ENCODE measurements at places on chromosomes 16 and 17.

GRCh38 chr16:65111306-65111705, 10.6 kb downstream of the CDH11 start:
- no peak for DNase-seq

DNA sequence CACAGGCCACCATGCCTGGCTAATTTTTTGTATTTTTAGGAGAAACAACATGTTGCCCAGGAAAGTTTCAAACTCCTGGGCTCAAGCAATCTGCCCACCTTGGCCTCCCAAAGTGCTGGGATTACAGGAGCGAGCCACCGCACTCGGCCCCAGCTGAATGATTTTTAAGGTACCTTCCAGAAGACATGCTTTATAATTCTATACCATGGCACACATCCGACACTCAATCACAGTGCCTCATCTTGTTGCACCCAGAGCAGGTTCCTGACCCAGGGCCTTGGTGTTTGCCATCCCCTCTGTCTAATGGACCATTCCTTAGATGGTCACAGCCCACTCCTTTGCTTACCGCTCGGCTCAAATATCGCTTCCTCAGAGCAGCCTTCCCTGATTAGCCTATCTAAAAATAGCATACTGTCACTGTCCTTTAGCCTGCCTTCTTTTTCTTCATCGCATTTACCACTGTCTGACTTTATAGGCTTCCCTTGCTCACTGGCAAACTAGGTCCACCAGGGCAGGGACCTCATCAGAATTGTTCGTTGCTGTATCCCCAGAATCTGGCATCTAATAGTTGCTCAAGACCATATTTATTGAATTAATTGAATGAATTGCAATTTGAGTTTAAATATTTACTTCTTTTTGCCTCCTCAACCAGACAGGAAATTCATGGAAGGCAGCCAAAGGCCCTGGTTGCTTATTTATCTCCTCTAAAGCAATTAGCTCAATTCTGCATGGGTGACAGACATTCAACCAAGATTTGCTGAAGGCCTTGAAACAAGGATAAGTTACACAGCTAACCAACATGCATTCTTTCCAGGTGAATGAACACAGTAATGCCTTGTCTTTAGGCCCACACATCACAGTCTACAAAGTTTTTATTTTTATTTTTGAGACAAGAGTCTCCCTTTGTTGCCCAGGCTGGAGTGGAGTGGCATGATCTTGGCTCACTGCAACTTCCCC, 6.3 kb upstream of the TENT4B start:
- DNase-seq: no peak

- DNase-seq: no peak
These were observed 47.1 kb downstream of the SPACA3 start for GRCh38 chr17:33038740-33039139.

- DNase-seq: no peak
These were observed 10.2 kb downstream of the NPTX1 start for GRCh38 chr17:80466188-80466705.

GRCh38 chr17:17146786-17147406, 59.2 kb downstream of the PLD6 start:
- no peak for DNase-seq

- no peak for DNase-seq
These were observed 18.8 kb downstream of the CCDC182 start for GRCh38 chr17:57726213-57726790.

DNA sequence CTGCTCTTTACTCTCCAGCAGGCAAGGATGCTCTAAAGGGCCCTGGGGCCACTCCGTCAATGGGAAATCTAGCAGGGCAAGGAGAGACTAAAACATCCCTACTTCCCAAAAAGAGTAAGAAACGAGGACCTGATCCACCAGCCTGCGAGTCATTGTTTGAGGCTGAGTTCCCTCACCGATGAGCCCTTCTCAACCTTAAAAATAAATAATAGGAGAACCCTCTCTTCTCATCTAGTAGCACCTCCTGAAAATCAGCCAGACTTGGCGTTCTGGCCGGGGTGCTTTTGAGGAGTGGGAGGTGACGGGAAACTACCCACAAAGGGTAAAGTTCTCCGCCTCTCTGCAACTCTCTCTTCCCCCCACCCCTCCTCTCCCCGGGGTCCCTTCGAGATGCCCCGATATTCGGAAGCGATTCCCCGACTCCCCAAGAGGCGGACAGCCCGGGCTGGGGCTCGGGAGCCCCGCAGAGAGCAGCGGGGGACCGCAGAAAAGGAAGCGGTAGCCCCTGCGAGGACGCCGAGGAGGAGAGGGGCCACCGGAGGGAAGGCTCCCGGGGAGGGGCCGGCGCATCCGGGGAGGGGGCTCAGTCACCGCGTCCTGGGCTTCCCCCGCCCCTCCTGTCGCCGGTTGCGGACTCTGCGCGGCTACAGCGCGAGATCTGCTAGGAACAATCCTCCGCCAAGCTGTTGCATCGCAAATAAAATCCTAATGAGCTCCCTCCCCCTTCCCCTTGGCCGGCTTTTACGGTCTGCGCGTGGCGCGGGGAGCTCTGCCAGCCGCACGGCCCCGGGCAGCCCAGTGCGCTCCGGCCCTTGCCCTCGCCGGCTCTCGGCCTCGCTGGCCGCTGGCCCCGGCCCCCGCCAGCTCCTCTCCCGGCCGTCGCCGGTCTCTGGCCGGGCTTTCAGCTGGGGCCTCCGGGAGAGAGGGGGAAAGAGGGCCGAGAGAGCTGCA, 1.3 kb downstream of the HOXB9 start:
- no peak for DNase-seq

GRCh38 chr17:80861892-80862291, 129.7 kb upstream of the CHMP6 start:
- DNase-seq: peak; percentile 76

DNA sequence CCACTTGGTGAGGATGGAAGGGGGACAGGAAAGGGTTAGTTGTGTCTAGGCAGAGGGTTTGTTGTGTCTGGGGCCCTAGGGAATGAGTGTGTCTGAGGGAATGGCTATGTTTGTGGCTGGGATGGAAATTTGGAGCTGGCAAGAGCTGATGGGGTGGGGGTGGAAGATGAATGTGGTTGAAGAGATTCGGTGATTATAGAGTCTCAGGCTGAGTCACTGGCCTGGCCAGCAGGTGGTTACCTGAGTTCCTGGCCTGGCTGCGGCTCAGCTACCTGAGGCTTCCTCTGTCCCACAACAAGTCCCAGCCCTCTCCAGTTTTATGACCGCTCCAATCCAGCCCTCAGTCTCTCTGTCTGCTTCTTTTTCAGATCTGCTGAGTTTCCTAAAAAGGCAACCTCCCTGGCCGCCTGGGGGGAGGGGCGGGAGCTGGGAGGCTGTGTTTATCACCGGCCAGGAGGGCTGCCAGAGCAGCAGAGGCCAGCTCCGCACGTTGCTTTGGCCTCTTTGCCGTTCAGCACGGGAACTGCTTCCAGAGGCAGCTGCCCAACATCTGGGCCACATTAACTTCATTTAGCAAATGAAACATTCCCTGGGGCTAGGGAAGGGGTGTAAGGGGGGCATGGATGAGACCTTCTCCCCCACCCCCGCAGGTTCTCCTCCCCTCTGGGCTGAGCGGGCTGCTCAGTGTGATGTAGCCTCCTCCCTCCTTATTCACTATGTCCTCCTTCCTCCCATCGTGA, 21.8 kb downstream of the ITGB3 start:
- DNase-seq: no peak

GRCh38 chr17:81039854-81040758, 5.2 kb downstream of the BAIAP2 start:
- no peak for DNase-seq

- peak; percentile 38 for DNase-seq
These were observed 180.6 kb downstream of the COPRS start for GRCh38 chr17:31678431-31678830.

GRCh38 chr16:50802961-50803360, 61.1 kb downstream of the CYLD start:
- DNase-seq: no peak

- DNase-seq: no peak
These were observed 1.7 kb upstream of the PPL start for GRCh38 chr16:4938683-4939030.

GRCh38 chr17:36808180-36808661, 129.1 kb upstream of the LHX1 start:
- no peak for DNase-seq

- DNase-seq: no peak
These were observed 13.8 kb upstream of the CD79B start for GRCh38 chr17:63945784-63946439.

DNA sequence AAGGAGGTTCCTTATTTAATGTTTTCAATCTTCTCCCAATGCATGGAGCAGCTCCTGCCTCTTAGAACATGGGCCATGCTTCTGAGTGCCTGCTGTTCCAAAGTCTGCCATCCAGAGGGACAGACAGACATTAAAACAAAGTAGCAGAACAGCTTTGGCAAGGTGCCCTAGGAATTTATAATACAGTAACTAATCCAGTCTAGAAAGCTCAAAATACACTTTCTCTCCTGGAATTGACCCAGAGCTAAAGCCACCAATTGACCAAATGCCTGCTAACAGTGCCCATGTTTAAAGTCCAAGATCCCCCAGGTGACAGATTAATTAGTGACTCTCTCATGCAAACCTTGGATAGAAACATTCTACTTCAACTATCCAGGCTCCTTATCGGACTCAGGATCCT, 11.1 kb upstream of the CHRNE start:
- no peak for DNase-seq

DNA sequence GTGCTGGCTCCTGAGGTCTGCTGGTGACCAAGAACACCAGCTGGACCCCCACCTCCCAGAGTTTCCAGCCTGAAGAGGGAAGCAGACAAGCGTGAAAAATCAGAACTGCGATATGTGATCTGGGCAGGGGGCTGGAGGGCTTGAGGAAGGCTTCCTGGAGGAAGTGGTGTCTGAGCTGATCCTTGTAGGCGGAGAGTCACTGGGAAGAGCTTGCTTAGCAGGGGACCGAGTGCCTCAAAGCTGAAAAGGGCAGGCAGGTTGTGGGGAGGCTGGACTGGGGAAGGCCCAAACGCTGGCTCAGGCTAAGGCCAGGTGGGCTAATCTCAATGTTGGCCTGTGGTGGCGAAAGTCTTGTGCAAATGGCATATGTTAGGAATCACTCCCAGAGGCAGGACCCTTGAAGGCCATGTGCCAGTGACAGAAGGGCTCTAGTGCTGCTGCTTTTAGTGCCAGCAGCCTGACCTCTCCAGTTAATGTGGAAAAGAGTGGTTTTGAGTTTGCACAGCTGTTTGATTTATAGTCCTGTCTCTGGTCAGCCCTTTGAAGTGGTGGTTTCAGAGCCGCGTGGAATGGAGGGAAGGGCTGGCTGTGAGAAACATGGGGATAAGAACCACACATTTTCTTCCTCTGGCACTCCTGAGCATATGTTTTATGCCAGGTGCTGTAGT, 85.3 kb upstream of the LGALS9 start:
- no peak for DNase-seq

GRCh38 chr17:69363488-69364210, 36.7 kb upstream of the ABCA5 start:
- no peak for DNase-seq

DNA sequence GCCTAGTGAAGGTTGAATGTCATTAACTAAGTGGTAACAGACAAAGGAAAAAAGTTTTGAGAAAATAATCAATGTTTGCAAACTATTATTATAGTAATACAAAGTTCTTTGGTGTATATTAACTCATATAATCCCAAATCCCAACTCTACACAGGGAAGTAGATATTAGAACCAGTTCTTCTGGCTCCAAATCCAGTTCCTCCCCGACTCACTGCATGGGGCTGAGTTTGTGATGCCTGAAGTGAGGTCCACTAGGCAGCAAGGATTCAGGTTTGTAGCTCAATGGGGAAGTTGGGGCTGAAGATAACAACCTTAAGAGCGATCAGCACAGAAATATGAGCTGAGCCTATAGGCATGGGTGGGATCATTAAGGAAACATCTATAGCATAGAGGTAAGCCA, 5.6 kb upstream of the SYNRG start:
- no peak for DNase-seq

DNA sequence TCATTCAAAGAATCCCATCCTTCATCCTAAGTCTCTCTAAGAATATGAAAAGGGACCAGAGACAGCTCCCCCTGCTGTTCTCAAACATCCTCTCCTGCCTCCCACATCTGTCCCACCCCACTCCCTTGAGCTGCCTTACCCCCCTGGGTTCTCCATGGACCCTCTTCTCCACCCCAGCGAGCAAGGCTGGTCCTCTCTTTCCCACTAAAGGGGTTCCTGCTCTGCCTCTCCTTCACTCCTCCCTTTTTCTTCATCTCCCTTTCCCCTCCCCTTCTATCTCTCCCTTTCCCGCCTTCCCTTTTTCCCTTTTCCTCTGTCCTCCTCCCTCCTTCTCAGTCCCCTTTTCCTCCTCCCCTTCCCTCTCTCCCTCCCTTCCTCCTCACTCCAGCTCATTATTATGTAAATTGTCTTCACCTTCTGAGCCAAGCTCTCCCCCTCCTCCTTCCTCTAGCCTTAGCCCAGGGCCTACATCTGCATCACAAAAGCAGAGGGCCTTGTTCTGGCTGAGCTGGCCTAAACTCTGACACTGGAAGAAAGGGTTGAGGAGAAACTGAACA, 90.0 kb downstream of the GNAO1 start:
- DNase-seq: no peak

GRCh38 chr17:33745047-33745760, 452.1 kb upstream of the ASIC2 start:
- DNase-seq: no peak

GRCh38 chr17:48770954-48771353, 42.4 kb upstream of the HOXB13 start:
- no peak for DNase-seq

DNA sequence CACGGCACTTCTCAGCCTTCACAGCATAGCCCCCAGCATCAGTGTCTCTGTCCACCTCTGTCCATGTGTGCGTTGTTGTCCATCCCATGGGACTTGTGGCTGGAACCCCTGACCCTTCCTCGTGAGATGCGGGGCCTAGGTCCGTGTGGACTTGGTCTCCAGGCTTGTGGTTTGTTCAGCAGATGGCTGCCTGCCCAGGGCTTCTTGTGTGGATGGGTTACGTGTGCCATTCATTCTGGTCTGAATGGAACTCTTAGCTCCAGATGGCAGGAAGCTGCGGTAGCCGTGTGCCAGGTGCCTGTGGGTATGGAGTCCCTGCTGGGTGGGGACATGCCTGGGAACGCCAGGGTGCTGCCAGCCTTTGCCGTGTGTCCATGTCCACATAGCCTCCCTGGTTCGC, 31.7 kb upstream of the NUDT16L1 start:
- no peak for DNase-seq

DNA sequence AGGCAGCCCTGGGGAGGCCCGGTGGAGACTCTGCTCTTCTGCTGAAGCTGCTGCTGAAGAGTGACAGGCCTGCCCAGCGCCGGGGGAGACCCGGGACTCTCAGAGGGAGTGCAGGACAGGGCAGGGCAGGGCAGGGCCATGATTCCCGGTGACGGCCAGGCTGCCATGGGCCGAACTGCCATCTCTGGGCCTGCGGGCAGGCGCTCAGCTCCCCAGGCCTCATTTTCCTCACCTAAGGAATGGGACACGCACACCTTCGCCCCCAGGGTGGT, 22.6 kb upstream of the SSTR5 start:
- DNase-seq: no peak

DNA sequence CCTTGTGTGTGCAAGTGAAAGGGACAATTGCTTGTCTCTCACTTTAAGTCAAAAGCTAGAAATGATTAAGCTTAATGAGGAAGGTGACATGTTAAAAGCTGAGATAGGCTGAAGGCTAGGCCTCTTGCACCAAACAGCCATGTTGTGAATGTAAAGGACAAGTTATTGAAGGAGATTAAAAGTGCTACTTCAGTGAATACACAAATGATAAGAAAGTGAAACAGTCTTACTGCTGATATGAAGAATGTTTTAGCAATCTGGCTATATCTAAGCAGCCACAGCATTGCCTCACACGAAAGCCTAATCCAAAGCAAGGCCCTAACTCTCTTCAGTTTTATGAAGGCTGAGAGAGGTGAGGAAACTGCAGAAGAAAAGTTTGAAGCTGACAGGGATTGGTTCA, 71.0 kb downstream of the CDRT15 start:
- no peak for DNase-seq
